ENCODE measurements at places on chromosomes 7 and 10.

DNA sequence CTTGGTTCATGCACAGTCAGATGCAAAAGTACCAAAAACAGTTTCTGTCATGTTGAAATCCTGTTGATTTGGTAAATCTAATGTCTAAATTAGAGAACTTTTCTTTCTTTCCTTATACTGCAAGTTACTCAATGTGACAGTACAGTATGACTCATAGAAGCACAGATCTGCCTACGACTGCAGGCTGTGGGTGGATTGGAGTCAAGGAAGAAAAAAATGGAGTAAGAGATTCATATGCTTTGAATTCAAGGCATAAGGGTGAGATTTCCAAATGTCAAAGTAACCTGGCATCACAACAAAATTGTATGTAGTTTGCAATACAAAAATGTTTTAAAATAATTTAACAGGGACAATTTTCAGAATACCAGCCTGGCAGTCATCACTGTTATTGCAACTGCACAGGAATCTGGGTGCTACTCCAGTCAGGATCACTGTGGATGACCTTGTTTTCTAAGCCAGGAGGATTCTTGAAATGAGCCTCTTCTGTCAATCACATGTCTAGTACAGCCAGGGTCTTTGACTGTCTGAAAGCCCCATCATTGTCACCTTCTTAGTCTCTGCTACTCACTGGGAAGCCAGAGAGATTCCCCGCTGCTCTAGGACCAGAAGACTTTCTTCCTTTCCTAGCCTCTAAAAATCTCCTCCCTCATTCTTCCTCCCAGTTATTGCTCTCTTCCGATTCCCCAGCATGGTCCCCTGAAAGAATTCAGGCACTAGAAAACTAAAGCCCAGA lies 83.6 kb downstream of the CD36 start:
- DNase-seq: peak; percentile 91

- DNase-seq: no peak
Measured at GRCh38 chr7:105985229-105985628, 22.2 kb downstream of the CDHR3 start.

- peak; percentile 81 for DNase-seq
Measured at GRCh38 chr10:114925587-114926586, 12.1 kb upstream of the TRUB1 start.

- peak; percentile 75 for DNase-seq
Measured at GRCh38 chr10:60798031-60798430, 19.8 kb downstream of the CDK1 start.

DNA sequence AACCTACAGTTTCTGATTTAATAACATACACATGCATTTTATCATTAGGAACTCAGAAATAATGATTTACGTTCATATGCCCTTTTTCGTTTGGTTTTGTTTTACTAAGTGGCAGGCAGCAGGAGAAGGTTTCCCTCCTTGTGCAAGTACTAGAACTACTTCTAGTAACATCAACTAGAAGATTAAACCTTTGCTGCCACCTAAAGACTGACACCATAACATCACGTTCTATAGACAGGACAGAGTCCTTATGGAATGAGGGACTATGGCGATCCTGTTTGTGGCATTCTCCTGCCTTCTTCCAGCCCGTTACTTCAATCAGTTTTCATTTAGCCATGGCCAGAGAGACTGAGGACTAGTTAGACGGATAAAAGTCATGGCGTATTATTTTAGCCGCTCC lies 53.2 kb downstream of the GAD2 start:
- no peak for DNase-seq

GRCh38 chr10:68938117-68938516 lies 17.9 kb upstream of the DDX21 start:
- no peak for DNase-seq

DNA sequence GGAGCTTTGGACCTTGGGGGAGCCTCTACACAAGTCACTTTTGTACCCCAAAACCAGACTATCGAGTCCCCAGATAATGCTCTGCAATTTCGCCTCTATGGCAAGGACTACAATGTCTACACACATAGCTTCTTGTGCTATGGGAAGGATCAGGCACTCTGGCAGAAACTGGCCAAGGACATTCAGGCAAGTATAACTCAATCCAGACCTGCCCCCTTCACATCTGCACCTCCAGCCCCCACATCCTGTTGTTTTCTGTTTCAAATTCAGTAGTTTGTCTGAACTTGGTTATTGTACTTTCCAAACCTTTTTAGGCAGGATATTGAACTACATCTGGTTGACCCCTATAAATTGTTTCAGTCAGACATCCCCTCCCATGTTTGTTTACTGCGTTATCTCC lies 62.4 kb upstream of the CC2D2B start:
- DNase-seq: no peak

DNA sequence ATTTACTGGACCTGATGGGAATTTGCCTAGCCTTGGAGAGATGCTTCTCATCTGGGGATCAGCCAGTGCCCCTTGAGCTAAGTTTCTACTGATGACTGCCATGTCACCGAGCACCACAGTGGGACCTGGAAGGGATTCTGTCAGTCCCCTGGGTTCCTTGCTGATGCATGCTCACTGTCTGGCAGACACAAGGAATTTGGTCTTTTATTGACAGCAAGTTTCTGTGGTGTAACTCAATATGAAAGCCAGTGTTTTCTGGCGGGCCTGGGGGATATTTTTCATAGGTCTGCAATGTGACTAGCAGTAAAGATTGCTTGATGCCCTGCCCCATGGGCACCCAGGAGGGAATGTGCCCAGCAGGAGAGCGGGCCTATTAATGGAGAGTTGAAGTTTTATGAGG lies 30.7 kb downstream of the MAP3K8 start:
- DNase-seq: no peak

GRCh38 chr7:28739128-28739527 lies 219.0 kb downstream of the TRIL start:
- no peak for DNase-seq

GRCh38 chr10:132900211-132900756 lies 42.1 kb downstream of the CFAP46 start:
- DNase-seq: no peak

GRCh38 chr7:111012149-111012548 lies 78.8 kb upstream of the LRRN3 start:
- no peak for DNase-seq

DNA sequence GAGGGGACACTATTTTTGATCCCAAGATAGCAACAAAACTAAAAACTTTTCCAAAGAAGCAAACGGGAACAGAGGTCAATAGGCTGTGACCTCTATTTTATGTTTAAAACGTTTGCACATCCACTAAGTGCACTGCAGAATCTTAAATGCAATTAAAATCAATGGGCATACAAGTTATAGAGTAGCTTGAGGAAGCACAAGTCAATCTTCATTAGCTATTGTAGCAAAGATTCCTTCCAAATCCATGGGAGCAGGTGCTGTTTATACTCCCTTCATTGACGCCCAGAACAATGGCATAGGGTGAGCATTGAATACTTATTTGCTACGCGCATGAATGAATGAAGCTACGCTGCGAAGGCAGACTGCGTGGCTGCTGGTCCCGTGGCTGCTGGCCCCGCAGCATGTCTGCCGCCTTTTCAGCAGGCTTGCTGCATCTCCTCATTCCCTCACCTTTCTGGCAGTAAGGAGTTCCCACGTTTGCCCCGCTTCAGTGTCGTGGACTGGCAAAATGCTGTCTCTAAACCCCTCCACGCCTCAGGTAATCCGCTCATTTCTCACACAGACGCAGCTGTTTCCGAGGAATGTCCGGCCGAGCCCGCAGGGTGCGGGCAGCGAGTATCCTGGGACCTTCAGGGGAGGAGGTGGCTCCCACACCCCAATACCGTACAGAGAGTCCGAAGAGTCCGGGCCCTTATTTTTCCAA lies 754 bp upstream of the PHYHIPL start:
- DNase-seq: no peak

DNA sequence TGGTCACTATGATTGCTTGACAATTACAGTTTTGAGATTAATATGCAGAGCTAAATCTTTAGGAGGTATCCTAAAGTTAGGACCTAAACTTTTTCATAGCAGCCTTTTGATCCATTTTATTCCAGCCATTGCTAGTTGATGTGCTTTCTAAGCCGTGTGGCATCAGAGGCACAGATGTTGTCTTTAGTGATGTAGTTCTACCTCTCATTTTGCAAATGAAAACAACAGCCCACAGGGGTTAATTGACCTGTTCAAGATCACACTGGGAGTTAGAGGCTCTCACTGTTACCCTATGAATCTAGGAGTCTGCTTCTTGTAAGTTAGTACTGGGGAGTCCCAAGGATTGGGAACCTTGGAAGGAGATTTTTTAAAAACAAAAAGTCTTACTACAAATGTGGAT lies 10.6 kb downstream of the AUTS2 start:
- DNase-seq: no peak

- DNase-seq: no peak
Measured at GRCh38 chr7:88664630-88665233, 94.8 kb upstream of the ZNF804B start.

- DNase-seq: peak; percentile 11
Measured at GRCh38 chr7:75989500-75990388, 4.7 kb downstream of the TMEM120A start.

DNA sequence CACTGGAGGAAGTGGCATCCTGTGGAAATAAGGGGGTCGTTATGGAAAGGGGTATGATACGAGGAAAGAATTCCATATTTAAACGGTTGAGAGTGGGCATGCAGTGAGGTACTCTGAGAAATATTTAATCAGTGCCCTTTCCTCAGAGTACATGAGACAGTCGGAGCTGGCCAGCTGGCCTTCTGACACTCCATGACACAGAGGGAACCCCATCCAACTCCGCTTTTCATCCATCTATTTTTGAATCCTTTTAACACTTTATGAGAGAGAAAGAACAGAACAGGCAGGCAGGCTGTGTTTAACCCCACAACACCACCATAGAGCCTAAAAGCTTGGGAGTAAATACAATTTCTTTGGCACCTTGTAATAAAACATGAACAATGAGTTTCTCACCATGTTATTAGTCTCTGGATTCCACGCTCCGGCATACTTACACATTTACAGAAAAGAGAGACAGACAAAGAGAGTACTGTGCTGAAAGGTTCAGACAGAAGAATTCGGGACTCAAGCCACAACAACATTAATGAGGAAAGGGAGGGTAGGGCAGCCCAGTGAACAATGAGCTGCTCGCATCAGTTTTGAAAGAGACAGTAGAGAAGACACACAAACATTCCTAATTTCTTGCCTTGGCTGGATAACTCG lies 124.2 kb upstream of the PDLIM1 start:
- DNase-seq: no peak

GRCh38 chr10:69780077-69780476 lies 21.6 kb upstream of the COL13A1 start:
- DNase-seq: no peak

DNA sequence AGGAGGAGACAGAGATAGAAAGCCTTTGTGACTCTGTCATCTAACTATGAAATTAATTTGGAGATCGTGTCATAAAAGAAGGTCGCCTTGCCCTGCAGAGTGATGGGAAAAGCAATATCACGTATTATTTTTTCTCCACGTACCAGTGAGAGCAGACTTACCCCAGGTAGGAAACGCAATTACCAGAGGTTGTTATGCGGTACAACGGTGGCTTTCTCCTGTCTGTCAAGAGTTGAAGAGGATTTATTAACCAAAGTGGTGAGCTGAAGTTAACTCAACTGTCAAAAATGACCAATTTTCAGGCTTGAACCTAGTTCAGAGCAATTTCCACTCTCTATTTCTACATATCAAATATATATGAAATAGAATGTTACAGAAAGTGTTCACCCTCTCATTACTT lies 282.6 kb upstream of the PFKP start:
- DNase-seq: no peak

- DNase-seq: no peak
Measured at GRCh38 chr10:125262409-125262808, 102.0 kb upstream of the CTBP2 start.

GRCh38 chr7:138750901-138751464 lies 46.8 kb upstream of the TMEM213 start:
- DNase-seq: no peak

GRCh38 chr7:22386206-22386858 lies 29.4 kb upstream of the RAPGEF5 start:
- no peak for DNase-seq
